ENCODE measurements at places on chromosomes 2 and 18.

DNA sequence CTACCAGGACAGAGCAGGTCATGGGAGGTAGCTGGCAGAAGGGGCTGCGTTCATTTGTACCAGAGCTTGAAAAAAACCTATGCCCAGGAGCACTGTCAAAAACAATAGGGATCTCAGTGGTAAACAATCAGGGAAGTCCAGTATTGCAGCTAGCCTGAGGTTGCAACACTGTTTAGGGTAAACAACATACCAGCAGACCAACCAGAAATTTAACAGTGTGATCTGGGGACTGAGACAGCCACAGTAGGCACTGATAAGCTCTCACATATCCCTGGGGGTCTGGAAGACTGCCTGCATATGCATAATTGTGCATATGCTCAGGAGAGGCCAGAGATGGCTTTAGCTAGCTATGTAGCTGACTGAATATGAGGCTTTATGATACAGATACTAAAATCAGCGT lies 12.0 kb upstream of the ZCCHC2 start:
- DNase-seq: no peak

DNA sequence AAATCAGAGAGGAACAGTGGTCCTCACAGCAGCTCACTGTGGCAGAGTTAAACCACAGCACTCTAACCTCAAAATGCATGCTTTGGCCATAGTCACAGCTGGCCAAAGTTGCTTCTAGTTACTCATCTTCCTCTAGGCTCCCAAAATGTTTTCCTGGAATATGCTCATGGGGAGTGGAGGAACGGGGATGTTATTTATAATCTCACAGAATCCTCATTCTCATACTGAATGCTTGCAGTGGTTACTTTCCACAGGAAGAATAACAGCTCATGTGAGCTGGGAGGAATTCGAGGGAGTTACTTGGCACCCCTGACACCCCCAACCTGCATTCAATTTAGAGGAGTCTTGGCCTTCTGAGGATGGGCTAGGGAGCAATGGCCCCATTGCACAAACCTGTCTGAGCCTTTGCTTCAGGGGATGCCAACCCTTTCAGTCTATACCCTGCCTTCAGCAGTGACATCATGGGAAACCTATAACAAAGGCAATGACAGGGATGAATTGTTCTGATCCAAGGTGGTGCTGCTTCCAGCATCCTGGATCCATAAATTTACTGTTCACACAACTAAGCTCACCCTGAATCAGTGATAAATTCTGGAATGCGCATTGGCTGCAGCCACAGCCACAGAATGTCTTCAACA lies 22.4 kb upstream of the CCBE1 start:
- DNase-seq: no peak

DNA sequence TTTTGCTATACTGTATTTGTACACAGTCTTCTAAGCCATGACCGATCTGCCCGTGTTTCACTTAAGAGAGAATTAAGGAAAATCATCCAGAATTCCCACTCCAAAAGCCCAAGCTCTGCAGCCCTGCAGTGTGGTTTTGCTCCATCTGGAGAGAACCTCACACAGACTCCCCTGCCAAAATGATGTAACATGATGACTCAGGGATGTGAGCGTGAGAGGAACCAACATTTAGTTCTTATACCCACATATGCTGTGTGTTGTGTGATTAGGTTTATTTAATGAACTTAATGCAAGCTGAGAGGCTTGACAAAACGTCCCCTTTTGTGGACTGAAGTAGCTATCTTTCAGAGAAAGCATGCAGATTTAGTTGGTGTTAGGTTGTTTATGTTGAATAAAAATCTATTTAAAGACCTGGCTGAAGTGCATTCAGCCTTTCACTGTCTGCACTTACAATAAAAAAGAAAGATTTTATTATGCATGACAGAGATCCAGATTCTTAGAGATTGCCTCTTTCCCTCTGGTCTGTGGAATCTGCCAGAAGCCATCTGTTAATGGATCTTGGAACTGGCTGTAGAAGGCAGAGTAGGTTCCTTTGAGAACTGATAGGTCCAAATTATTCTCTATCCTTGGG lies 6.3 kb downstream of the RAB12 start:
- no peak for DNase-seq

GRCh38 chr2:102106133-102106556 lies 36.4 kb upstream of the IL1R1 start:
- DNase-seq: no peak
